ENCODE measurements at places on chromosomes 3 and 15. TPM values are rescaled to one million over a fixed set of nuclear protein-coding genes. Genes with fewer than 3 reads are reported as not detected.

DNA sequence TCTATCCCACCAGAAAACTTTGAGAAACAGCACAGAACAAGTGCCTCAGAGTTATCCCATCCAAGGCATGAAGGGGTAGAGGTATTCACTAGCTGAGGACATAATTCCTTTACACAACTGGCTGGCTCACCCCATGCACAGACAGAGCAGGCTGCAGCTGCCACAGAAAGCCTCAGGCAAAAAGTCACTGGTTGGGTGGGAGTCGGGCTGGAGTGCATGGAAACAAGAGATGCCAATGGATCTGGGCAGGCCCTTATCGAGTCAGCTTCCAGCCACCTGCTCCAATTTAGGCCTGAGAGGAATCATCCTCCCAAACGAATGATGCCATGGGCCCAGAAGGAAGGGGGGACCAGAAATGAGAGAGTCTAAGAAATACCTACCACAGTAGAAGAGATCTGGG, 83.0 kb downstream of the RSL24D1 start:
- no peak for DNase-seq

DNA sequence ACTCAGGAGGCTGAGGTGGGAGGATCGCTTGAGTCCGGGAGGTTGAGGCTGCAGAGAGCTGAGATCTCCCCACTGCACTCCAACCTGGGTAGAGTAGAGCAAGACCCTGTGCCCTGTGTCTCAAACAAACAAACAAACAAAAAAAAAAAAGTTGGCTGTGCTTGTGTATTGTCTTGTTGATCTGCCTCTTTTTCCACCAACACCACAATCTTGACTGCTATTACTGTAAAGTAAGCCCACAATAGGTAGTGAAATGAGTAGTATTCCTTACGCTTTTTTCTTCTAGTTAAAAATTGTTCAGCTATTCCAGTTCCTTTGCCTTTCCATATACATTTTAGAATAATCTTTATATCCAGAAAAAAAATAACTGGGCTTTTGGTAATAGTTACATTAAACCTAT, 35.5 kb downstream of the PTH1R start:
- DNase-seq = no peak

DNA sequence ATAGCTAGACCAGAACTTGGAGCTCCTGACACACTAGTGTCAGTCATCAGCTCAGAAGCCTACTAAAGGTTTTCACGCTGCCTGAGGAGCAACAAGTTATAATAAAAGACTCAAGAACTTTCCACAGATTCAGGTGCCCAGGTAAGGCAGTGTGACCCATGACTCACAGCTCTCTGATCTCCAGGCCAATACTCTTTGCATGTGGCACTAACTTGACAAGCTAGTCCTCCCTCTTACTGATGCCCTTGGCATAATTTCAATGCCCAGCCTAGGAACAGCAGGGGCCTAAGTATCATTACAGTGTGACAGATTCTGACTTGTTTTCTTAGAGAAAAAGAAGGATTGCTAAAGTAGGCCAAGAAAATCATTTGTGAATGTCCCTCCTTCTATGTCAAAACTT, 38.4 kb downstream of the MEIS2 start:
- DNase-seq = no peak

- DNase-seq = no peak
Observed at GRCh38 chr3:59527493-59527892, 477.7 kb upstream of the CFAP20DC start.

DNA sequence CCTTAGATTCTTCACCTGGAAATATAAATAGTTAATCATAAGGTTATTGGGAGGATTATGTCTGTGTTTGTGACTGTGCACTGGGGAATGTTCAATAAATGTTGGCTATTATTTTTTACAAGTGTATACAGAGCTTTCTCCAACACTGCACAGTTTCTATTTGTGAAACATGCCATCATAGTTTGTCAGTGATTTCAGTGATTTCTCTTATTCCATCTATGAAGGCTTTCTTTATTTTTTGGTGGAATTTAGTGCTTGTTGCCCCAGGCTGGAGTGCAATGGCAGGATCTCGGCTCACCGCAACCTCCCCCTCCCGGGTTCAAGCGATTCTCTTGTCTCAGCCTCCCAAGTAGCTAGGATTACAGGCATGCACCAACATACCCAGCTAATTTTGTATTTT, 545.0 kb upstream of the GRM7 start:
- DNase-seq = no peak

Gene SLC22A13
- not detected for polyA plus RNA-seq

Gene GP9
- polyA plus RNA-seq = not detected

DNA sequence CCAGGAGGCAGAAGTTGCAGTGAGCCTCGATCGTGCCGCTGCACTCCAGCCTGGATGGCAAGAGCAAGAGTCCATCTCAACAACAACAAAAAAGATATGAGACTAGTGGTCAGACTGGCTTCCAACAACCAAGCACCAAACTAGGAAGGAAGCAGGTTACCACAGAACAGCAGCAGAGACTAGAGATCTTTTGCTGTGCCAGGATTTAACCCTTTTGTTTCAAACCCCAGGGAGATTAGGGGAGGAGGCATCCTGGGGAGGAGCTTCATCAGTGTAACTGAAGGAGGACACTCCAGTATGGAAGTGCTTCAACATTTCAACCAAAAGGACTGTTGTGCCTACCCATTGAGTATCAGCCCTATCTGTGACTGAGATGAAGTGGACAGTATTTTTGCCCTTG, 240.3 kb downstream of the ZIC1 start:
- no peak for DNase-seq

Gene ILDR1
- 1.2 TPM for polyA plus RNA-seq

Gene FSIP1
- polyA plus RNA-seq = 0.29 TPM

DNA sequence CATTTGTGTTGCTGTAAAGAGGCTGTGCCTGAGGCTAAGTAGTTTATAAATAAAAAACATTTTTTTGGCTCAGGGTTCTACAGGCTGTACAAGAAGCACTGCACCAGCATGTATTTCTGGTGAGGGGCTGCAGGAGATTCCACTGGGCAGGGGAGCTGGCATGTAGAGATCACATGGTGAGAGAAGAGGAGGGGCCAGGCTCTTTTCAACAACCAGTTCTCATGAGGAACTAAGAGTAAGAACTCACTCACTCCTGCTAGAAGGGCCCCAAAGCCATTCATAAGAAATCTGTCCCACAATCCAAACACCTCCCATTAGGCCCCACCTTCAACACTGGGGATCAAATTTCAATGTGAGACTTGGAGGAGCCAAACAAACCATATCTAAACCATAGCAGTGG, 214.9 kb upstream of the LMCD1 start:
- DNase-seq = no peak

DNA sequence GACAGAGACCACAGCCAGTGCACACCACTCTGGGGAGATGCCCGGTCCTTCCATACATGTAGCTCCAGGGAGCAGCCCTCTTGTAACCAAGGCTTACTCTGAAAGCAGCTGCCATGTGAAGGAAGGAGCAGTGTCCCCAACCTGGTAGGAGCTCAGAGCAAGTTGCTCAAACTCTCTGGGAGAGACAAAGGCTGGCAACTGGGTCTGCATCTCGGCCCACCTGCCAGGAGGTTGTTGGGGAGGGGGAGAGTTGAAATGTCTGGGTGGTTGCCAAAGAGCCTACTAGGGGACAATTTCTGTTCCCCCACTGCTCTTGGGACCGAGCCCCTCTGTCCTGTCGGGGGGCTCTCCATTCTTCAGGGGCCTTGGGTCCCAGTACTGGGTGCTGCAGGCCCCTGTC, 309.9 kb downstream of the TLE3 start:
- no peak for DNase-seq

GRCh38 chr3:297585-297984, 101.0 kb downstream of the CHL1 start:
- no peak for DNase-seq

GRCh38 chr3:18890449-18890848, 257.9 kb upstream of the KCNH8 start:
- DNase-seq = no peak

Gene ECE2
- polyA plus RNA-seq = 9.5 TPM

DNA sequence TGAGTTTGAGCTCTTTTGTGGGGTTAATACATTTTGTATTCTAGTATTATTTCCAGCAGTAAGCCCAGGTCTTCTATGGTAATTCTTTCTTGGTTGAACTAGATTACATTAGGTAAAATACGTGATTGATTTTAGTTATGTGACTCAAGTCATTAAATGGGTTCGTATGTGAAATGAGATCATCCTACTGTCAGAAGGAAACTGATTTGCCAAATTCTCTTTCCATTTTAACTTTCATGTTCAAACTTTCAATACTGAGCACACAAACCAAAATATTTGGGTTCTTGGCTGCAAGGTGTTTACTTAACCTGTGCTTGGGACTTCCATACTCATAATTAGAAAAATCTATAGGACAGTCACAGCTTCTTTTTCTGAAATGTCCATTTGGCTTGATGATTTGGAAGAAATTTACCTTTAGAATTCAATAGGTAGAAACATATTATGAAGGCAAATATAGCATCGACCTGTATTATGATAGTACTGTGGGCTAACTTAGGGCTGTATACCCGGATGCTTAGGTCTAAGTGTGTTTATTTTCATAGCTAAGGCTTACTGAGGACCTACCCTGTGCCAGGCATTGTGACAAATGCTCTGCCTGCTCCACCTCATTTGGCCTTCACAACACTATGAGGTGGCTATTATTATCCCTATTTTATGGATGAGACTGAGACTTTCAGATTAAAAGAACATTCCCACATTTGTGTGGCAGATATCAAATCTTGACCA, 631.8 kb upstream of the GRM7 start:
- no peak for DNase-seq

GRCh38 chr3:61030469-61031035, 220.7 kb downstream of the FHIT start:
- DNase-seq = no peak

Gene FANCD2OS
- polyA plus RNA-seq = not detected

Gene SI
- not detected for polyA plus RNA-seq

DNA sequence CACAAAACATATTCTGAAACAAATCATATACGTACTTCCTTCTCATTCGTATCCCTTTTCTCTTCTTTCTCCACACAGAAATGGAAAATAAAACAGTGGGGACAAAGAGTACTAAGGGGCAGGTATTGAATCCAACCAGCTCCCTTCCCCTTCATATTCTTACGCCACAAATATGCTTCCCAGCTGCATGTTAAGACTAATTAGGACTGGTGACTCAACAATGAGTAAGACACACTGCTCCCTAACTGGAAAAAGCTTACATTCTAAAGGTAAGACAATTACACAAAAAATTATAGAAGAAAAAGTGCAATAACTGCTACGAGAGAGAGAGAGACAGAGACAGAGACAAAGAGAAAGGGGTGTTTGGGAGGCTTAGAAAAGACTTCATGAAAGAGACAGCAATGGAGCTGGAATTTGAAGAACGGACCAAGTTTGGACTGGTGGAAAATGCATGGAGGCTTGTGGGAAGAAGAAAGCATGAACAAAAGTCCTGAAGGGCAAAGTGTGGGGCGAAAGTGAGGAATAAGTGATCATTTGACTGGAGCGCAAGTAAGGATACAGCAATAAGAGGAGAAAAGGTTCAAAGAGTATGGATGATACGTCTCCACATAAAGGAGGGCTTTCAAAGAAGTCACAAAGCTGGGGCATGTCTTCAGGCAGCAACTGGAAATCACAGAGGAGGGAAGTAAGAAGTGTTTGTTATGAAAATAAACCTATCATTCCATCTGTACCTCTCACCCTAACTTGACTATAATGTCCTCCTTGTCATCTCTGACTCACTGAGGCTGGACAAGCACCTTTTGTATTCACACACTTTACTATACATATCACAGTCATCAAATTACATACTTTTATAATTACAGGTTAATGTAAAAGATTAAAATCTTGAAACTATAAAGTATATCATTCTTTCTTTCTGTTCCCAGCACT, 49.2 kb downstream of the RYK start:
- DNase-seq = no peak

- DNase-seq = peak; percentile 36
Observed at GRCh38 chr15:25862472-25863110, 536 bp downstream of the ATP10A start.

Gene IQCF5
- polyA plus RNA-seq = not detected
